ENCODE measurements at places on chromosomes 16 and 17.

DNA sequence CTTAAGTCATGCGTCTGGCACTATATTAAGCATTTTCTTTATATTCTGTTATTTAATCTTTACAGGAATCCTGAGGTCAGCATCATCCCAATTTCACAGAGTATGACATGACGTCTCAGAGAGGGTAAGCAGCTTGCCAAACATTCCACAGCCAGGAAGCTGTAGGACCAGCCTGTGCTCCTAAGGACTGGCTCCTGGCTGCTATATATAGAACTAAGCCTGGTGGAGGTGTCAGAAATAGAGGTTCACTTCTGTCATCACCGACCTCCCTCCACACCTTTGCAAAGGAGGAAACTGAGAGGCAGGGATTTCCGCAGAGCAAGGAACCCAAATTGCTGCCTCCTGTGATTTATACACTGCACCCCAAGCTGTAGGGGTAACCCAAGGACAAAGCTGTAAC lies 37.9 kb upstream of the NDRG4 start:
- no peak for DNase-seq

- no peak for DNase-seq
These were observed at the start of gene CLDN9 for GRCh38 chr16:3012828-3013420. Gene CLDN9, plus strand, starts transcription at chr16:3012923. Its CDS starts 440 bp downstream, at chr16:3013363.

DNA sequence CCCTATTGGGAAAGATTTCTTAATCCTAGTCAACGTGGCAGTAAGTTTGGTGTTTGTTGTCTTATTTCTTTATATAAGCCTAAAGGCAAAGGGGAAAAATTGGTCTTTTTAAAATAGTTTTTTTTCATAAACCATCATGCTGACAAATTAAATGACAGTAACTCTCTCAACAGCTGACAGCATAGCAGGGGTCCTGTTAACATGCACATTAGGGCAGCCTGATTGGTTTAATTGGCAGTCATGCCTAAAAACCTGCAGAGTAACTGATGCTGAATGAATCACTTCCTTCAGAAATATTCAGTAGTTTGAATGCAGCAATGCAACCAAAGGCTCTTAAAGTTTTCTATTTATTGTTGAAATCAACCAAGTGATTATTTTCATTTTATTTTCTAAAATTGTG lies 85.4 kb downstream of the ITFG1 start:
- no peak for DNase-seq

GRCh38 chr16:11976850-11977375 lies 379 bp downstream of the SNX29 start:
- no peak for DNase-seq

DNA sequence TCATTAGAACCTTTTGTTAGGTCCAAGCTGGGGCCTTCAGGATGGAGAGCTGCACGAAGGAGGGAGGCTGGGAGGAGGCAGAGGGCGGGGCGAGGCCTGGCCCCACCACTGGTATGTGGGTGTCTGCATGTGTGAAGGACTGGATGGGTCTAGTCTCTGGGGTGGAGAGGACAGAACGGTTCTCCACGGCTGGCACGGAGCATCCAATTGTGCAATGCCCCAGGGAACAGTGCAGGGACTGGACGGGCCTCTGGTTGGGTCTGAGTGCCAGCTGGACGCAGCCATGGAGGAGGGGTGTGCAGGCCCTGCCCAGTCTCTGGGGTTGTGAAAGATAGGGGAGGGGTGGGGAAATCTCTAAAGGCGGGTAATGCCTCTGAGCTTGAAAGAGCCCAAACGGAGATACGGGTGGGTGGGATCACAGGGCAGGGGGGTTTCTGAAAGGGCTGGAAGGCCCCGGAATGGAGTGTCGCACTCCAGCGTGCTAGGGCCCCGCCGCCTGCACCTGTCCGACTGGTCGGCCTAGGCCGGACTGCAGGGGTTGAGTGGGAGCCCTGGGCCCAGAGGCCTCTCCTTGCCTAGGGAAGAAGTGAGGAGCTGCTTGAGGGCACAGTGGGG lies 1.6 kb downstream of the PPL start:
- DNase-seq, result no peak

- DNase-seq, result no peak
These were observed 104.1 kb downstream of the CDH13 start for GRCh38 chr16:82730901-82731300.

DNA sequence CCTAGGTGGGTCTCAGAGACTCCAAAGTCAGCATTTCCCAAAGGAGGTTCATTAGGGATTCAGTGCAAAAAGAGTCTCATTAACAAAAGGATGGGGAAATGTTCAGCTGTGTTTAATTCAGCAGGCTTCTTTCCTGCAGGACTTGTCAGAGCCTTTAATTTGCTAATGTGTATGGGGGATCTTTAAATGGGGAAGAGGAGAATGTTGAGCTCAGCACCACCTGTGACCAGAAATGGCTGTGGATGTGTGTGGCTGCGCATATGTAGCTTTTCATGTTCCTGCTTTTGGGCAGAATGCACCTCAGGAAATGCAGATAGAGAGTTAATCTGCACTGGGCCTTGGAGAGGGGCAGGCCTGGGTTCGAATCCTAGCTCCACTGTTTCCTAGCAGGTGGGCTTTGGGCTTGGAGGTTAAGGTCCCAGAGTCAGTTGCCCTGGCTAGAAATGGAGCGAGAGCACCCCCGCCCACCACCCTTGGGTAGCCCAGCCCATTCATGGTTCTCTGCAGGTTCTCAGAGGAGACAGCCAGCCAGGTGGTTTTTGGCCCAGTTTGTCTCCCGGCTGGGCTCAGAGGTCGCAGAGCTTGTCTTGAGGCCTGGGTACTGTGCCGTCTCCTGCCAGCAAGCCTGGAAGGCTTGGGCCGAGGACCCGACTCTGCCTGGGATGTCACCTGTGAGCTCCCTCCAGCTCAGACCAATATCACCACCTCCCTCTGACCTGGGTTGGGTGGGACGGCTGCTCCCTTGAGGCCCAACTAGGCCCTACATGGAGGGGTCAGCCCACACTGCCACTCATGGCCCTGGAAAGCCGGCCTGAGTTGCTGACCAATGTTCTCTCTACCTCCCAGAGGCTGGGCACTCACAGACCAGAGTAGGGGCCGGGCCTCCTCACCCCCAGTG lies 9.3 kb downstream of the ADCY7 start:
- no peak for DNase-seq

- DNase-seq, result peak; percentile 23
These were observed at the start of gene XYLT1 for GRCh38 chr16:17470908-17471718. Gene XYLT1, minus strand, starts transcription at chr16:17470960. Its CDS starts 164 bp downstream, at chr16:17470796.

GRCh38 chr16:13120557-13120956 lies 219.2 kb downstream of the SHISA9 start:
- DNase-seq, result no peak

GRCh38 chr16:79293836-79294460 lies 306.6 kb downstream of the MAF start:
- no peak for DNase-seq

DNA sequence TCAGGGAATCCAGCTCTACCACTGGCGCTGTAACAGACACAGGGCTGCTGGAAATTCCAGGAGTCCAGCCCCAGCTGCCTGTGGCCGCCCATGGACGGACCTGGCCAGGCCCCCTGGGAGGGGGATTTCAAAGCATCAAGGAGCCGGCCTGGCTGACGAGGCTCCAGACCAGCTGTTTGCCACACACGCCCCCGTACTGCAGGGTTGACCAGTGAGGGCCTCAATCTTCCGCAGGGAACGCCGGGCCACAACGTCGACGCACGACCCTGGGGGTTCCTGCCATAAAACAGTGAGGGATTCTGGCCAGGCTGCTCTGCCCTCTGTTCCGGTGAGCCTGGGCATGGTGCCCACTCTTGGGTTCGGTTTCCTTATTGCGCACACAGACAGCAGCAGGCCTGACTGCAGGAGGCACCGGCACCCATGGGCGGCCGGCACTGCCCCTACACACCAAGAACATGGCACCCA lies 3.7 kb downstream of the LMF1 start:
- no peak for DNase-seq

DNA sequence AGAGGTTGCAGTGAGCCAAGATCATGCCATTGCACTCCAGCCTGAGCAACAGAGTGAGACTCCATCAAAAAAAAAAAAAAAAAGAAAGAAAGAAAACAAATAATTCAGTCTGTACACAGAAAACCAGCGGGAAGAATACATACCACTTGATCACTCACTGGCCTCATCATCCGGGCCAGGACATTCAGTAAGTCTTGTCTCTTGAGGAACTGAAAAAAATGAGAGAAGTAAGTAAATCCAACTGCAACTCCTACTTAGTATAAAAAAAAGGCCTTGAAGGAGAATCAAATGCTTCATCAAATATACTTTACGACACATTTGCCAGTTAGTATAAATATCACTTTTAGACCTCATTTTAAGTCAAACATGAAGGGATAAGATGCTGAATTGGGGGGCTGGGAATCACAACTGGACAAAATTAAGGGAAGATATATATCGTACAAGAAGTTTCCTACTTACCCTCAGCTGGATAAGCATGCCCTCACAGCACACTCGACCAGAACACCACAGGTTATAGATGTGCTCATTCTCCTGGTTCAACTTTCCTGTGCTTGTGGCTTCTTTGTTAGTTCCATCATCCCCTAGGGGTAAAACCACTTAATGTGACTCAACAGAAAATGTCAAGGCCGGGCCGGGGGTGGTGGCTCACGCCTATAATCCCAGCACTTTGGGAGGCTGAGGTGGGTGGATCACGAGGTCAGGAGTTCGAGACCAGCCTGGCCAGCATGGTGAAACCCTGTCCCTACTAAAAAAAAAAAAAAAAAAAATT lies 12.4 kb downstream of the CCDC47 start:
- no peak for DNase-seq

GRCh38 chr16:23570992-23571632 lies 13.6 kb downstream of the UBFD1 start:
- DNase-seq, result peak; percentile 5

DNA sequence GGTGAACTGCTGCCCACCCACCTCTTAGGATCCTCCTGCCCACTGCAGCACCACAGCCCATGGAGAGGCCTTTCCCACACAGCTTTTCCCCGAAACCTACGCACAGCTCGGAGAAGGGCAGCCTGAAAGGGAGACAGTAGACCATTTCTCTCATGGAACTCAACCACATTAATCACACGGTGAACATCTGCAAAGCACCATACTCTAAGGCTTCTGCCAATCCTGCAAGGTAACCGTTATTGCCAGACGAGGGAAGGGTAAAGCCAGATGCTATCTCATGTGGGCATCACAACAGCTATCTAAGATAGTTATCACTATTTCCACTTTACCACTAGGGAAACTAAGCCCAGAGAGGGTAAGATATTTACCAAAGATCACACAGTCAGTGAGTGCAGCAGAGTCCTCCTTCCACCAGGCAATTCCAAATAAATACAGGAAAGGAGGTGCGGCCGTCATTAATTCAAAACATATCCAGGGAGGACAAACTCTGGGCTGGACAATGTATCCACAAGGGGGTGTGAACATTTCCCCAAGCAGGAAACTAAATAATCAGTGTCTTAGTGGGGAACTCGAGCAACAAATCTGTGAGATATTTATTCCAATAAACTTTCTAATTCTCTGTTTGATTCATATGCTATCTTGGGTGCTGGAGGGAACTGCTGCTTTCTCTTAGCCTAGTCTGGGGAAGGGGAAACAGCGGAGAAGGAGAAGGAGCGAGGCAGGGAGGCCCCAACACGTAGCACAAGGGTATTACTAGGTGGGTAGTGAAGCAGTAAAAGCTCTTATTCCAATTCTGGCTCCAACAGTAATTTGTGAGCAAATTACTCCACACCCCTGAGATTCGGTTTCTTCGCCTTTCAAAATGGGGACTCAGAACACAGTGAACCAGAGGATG lies 723 bp downstream of the TMEM186 start:
- DNase-seq, result no peak

DNA sequence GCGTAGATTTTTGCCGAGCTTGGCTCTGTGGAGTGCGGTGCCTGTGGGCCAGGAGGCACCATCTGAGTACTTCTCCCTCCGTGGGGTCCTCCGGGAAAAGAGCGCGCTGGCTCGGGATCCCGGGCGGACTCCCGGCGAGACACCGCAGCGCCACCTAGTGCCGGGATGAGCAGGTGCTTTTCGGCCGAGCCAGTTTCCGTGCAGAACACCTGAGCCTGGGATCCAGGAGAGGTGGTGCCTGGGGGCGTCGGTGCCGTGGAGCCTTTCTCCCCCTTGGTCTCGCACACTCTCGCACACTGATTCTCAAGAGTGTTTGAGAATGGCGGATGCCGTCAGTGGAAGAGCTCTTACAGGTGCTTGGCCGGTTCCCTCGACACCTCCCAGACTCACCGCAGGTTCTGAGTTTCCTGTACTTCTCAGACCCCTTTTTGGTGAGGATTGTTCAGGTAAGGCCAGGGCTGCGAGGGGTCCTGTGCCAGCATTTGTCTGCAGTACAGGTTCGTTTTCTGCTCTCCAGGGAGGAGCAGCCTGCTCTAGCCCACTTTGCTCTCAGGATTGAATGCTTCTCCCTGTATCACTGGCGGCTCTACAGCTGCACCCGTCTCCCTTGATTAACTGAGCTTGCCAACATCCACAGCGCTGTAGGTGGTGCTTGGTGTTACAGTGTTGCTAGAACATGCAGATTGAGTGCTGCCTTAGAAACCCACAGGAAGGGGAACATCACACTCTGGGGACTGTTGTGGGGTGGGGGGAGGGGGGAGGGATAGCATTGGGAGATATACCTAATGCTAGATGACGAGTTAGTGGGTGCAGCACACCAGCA lies 23.3 kb downstream of the TBCD start:
- no peak for DNase-seq

- no peak for DNase-seq
These were observed 3.2 kb downstream of the MPV17L start for GRCh38 chr16:15398618-15399316.

GRCh38 chr17:6501359-6501758 lies 55.0 kb downstream of the PITPNM3 start:
- no peak for DNase-seq

DNA sequence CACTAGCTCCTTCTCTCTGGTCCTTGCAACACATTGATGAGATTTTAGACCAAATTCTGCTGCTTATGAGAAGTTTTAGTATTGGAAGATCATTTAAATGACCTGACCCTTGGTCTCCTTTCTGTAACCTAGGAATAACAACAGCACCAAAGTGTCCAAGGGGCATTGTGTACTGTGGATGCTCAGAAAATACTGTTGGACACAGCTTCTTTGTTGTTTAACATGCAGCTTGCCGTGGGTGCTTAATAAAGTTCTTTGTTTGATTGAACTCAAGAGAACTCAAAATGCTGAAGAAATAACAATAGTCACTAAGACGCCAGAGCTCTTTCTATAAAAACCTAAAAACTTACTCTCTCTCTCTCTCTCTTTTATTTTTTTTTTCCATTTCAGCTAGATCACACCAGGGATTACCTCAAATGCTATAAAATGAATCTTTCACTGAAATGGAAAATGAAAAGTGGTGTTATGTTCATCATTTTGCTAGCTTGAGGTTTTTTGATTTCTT lies 548.9 kb upstream of the CDH8 start:
- no peak for DNase-seq

All from hypothalamus (tissue), 51 donors.